ENCODE measurements at places on chromosomes 7 and 10.

- no peak for DNase-seq
Observed at GRCh38 chr7:129649128-129649690, 37.7 kb downstream of the NRF1 start.

DNA sequence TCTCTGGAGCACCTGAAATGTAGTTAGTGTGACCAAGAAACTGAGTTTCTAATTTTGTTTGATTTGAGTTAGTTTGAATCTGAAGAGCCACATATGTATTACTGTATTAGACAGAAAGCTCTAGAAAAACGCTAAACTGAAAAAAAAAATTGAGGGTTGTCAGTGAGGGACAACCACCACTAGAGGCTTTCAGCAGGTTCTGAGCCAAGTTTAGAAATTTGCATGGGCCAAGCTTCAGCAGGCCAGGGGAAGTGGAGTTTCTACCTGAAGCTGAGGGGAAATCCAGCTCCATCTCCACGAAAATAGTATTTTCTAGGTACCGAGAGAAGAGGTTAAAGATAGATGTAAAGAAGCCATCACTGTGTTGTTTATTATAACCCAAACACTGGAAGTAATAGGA lies 77.9 kb upstream of the PLXNA4 start:
- no peak for DNase-seq

DNA sequence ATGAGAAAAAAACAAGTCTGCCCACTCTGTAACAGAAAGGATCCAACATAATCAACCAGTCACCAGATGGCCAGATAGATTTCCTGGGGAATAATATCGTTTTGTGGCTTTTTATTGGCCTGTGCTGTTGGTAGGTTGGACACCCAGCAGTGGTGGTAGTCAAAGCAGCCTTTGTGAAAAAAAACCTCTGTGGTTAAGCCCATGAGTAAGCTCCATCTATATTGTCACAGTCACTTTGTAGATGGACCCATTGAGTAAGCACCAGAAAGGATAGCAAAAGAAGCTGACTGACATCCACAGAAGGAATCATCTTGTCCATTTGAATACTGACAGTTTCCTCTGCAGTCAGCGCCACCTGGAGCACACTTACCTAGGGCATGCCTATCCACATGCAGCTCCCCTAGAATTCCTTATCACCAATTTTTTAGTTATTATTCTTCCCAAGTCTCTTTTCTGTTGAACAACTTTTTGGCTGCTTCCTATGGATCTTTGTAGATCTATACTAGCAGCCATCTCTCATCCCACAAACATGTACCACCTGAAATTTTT lies 96.9 kb downstream of the IQUB start:
- no peak for DNase-seq

- no peak for DNase-seq
Observed at GRCh38 chr7:17532861-17533404, 234.5 kb downstream of the AHR start.

- no peak for DNase-seq
Observed at GRCh38 chr7:51308696-51309095, 7.9 kb downstream of the COBL start.

DNA sequence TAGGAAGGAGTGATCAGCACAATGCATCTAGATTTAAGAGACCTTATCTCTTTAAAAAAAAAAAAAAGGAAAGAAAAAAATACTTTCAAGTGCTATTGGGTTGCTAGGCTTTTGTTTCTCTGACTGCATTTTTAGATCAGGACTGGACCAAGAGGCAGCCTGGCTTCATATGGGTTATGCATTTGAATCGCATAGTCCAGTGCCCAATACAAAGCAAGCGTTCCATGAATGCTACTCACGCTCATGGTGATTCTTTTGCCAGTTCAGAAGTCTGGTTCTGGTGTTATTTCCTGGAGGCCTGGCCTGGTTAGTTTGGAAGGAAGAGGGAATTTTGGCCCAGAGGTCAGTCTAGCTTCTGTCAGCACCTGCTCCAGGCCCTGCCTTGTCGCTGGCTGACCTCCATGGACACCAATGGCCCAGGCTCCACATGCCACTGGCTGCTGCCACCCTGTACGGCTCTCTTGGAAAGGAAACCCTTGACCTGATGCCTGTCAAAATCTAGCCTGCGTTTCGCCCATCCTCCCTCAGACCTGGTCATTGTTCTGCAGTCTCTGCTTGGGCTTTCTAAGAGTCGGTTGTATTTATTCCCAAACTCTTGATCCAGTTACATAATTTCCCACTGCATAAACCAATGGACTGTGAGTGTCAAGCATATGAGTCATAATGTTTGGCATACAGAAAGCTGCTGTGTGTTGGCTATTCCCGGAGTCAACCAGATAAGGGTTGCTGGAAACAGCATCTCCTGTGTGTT lies 74.3 kb upstream of the MKX start:
- no peak for DNase-seq

- DNase-seq = no peak
Observed at GRCh38 chr10:44083719-44084400, 301.0 kb downstream of the CXCL12 start.

- no peak for DNase-seq
Observed at GRCh38 chr7:31950091-31950755, 120.0 kb downstream of the PDE1C start.

DNA sequence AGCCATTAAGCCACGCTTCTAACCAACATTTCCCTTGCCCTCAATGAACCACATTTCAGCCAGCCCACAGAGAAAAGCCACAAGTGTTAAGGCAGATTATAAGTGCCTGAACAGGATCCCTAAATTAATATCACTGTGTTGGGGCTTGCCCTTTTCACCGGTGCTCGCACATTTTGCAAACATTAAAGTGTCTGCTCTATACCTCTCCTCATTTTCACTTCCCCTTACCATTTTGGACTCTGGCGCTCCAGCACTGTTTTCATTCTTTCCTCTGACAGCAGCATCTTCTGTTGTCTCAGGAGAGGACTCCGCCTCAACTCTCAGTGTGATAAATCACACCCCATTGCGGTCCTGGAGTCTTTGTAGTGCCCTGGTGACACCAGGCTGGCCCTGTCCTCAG lies 274.2 kb downstream of the BAMBI start:
- DNase-seq = no peak

GRCh38 chr7:17158261-17158660 lies 140.2 kb upstream of the AHR start:
- DNase-seq = no peak

GRCh38 chr10:124149189-124150042 lies 56.0 kb upstream of the CHST15 start:
- DNase-seq = no peak

DNA sequence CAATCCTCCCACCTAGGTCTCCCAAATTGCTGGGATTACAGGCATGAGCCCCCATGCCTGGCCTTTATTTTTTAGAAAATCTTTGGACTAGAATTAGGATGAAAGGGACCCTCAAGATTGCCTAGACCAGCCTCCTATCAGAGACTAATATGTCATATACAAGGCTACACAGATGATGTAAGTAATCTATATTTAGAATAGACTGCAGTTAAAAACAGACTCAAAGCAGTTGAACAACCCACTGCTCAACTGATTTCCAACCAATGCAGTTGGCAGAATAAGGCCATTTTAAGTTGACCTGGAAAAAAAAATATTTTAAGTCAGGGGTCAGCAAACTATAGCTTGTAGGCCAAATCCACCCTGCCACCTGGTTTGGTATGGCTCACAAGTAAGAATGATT lies 27.7 kb downstream of the PSPH start:
- no peak for DNase-seq

DNA sequence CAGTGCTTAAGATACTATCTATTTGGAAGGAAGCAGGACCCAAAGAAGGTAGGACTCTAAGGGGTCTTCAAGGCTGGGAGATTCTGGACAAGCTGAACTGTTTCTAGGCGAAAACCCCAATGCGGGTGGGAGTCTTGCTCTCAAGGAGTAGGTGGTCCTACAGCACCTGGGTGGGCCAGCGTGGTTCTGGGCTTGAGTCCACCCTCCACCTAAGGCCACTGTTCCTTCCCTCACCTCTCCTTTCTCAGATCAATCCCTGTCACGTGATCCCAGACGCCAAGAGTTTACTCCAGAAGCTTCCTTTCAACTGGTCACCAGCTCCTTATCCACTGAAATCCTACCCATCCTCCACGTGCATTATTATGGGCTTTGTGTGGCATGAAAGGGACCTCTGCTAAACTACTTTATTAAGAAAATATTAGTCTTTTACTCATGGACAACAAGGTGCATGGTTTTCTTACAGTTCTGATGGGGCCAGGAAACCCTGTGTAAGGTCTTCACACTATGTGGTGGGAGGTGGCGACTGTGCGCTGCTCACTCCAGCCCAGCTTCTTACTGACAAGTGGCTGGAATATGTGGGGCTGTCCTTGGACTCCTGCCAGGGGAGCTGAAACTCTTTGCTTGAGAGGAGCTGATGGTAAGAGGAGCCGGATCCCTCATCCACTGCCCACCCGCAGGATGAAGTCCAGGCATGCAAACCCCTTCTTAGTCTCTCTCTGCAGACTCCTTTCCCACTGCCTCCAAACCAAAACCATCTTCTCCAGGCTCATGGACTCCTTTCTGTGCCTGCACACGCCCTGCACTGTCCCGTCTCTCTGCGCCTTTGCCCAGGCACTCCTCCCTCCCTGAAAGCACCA lies 1.6 kb downstream of the ZNF746 start:
- DNase-seq = peak; percentile 57

- no peak for DNase-seq
Observed at GRCh38 chr10:132941640-132942051, 724 bp downstream of the CFAP46 start.

- DNase-seq = no peak
Observed at GRCh38 chr10:87849001-87849400, 14.3 kb downstream of the KLLN start.

GRCh38 chr10:129192344-129193128 lies 274.5 kb upstream of the MGMT start:
- no peak for DNase-seq

GRCh38 chr10:48291190-48291589 lies 15.3 kb upstream of the MAPK8 start:
- DNase-seq = no peak

- DNase-seq = no peak
Observed at GRCh38 chr10:118108194-118109026, 61.7 kb upstream of the RAB11FIP2 start.

DNA sequence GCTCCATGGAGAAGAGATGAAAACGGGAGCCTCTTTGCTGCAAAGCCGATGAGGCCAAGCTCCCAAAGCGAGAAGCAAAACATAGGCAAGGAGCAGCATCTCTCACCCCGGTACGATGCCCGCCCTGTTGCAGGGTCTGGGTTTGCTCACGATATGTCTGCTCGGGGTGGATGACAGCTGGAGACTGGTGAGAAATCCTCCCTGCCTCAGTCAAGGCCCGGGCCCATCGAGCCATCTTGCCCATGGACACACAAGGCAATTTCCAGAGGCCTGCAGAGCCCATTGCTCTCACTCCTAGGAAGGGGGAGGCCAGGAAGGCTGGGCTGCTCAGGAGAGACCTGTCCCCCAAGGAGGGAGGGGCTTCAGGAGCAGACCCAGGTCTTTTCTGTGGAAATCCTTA lies 391.7 kb upstream of the SHH start:
- no peak for DNase-seq

- no peak for DNase-seq
Observed at GRCh38 chr7:45469103-45469502, 105.1 kb upstream of the ADCY1 start.

- no peak for DNase-seq
Observed at GRCh38 chr10:129048513-129048912, 418.5 kb upstream of the MGMT start.

GRCh38 chr10:33052915-33053810 lies 95.1 kb upstream of the ITGB1 start:
- no peak for DNase-seq

- no peak for DNase-seq
Observed at GRCh38 chr7:66348531-66348930, 143.4 kb downstream of the TPST1 start.

- no peak for DNase-seq
Observed at GRCh38 chr7:73343671-73344380, 15.9 kb downstream of the FKBP6 start.

DNA sequence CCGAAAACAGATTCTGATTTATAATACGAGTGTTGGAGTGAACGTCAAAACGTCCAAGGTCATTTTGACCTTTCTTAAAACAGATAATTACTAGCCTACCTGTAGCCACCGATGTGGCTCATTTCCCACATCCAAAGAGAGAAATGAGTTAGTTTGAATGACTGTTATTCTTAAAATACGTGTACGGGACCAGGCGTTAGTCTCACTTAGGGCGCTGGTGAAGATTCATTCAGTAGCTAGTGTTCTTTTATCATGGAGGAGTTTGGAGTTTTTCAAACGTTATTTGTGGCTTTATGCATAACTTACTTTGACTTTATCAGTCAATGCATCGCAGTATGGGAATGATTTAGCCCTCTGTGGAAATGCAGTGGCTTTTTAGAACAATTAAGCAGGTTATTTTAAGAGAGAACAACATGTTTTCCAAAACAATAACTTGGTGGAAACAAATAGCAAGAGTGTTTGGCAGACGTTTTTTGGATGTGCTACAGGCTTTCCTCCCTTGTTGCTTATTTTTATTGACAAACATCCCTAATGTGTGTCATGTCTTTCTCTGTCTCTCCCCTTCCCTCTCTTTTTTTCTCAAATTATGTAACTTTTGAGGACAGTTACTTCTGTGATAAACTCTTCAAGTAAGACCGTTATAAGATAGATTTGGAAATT lies 1.6 kb downstream of the BICC1 start:
- no peak for DNase-seq

- DNase-seq = no peak
Observed at GRCh38 chr7:117871401-117871777, 1.9 kb downstream of the CTTNBP2 start.

- peak; percentile 15 for DNase-seq
Observed at GRCh38 chr7:79452495-79453265, 787 bp downstream of the MAGI2 start.

- no peak for DNase-seq
Observed at GRCh38 chr10:30099101-30099500, 39.7 kb upstream of the JCAD start.

- DNase-seq = no peak
Observed at GRCh38 chr10:112851181-112851580, 98.9 kb upstream of the TCF7L2 start.

DNA sequence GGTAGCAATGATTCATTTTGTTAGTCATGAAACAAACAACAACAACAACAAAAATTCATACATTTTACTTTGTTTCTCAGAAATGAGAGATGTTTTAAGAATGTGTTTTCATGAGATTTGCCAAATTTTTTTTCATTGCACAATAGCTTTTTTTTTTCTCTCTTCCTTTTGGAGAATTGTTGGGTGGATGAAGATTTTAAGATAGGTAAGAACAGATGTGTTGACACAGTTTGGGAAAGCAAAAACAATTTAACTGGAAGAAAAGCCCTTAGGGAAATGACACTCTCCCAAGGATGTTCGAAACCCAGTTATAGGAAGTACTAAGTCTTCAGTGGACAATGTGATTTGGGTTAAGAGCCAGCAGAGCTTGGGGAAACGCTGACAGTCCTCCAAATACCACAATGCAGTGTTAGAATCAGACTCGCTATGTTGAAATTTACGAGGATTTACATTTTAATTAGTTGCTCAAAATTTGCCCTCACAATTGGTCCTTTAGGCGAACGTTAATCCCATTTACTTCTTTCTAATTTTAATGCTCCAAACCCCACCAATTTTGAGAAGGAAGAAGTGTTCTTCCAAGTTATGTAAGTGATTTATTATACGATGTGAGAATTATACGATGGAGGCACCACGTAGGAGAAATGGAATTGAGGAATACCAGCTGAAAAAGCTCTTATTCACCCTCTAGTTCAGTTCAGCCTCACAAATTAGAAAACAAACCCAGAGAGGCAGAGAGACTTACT lies 61.2 kb downstream of the HHEX start:
- DNase-seq = no peak

Data from renal cortex interstitium (tissue), 15 donors.